Inflammatory macrophage treated with lipopolysaccharide for 4 hours (primary cell): ENCODE measurements at places on chromosomes 16 and 17.

DNA sequence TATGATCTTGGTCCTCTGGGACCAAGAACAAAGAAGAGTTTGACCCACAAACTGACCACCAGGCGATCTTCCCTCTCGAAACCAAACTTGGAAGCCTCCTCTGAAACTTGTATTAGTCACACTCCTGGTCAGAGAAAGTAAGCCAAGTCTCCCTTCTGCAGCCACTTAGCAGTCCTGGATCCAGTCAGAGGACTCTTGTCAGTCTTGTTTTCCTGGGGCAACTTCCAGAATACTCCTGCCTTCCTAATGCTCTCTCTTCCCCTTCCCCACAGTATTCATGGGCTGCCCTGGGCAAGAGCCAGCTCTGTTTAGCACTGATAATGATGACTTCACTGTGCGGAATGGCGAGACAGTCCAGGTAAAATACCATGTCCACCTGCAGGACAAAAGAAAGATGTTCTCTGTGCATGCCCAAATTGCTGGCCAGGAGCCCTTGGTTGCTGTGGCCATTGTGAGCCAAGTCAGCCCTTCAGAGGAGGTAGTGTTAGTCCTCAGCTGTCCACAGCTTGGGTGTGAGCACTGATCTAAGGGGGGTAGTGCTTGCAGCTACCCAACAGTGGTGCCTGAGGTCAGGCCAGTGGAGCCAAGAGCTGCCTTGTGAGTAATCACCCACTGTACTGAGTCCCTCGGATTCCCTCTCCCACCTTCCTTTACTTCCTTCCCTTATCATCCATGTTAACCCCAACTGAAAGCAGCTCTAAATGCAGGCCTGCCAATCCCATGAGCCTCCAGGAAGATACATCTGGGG is 31.2 kb downstream of the CDH3 start:
- DNase-seq, result no peak

DNA sequence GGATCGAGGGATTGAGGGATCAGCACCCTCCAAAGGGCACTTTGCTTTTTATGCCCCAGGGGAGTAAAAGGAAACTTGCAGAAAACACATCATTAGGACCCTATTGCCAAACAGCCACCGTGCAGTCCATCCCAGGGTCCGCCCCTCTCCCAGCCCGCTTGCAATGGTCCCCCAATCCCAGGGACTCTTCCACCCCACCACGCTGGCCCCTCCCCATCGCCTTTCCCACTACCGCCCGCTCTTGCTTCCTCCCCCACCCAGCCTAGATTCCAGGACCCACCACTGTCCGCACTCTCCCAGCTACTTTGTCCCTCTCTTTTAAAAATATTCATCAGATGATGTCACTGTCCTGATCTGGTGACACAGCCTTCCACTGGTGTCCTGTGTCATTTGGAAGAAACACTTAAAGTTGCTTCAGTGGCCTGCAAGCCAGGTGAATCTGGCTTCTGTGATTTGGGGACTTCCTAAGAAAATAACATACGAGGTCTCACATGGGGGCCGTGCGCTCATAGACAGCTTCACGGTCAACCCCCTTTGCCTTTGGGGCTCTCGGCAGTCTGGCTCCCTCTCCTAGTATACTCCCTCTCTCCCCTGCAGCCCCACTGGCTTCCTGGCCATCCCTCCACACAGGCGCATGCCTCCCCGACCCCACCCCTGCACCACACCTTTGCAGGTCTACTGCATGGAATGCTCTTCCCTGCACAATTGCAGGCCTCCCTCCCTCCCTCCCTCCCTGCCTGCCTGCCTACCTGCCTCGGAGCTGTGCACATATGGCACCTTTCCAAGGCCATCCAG is 127.9 kb downstream of the RBFOX3 start:
- DNase-seq, result no peak

- DNase-seq, result no peak
Measured at GRCh38 chr16:85168732-85169256, 56.5 kb upstream of the CIBAR2 start.

DNA sequence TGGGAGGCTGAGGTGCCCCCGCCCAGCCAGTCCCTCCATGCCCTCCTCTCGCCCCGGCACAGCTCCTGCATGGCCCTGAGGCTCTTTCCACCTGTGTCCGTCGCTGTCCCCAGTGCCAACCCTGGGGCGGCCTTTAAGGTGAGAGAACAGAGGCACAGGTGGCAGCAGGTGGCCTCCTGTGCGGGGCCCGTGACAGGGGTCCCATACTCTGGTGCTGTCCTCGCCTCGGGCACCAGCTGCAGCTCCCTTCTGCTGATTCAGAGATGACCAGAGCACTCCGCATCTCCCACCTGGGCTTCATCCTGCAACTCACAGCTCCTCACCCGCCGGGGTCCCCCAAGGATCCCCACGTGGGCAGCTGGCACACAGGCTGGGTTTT is 8.0 kb downstream of the PRSS27 start:
- DNase-seq, result no peak

DNA sequence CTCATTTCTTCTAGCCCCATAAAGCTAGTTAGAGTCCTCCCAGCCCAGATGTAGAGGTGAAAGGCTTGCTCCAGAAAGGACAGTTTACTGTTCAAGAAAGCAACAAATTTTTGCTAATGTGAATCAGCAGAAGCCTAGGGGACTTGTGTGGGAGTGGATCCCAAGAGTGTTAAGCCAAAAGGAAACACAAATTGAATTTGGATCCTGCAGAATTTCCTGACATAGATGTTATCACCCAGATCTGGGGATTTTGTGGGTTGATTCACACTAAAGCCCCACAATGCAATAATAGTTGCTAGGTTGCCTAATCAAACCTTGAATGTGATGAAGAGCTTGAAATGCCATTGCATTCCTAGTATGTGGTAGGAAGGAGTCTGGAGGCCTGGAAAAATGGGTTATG is 135.2 kb upstream of the HS3ST3A1 start:
- no peak for DNase-seq

- DNase-seq, result no peak
Measured at GRCh38 chr17:35750526-35751395, 2.3 kb downstream of the GAS2L2 start.

DNA sequence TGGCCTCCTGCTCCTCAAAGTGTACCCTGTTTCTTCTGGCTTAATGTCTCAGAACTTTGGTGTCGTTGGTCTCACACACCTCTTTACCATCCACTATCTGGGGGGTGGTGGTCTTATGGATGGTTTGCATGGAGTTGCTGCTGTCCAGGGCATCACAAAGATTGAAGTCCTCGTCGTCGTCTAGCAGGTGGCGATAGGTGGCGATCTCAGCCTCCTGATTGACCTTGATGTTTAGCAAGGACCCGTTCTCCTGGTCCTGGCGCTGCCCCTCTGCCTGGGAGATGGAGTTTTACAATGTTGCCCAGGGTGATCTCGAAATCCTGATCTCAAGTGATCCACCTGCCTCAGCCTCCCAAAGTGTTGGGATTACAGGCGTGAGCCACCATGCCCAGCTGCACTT is 31.1 kb upstream of the HELZ start:
- DNase-seq, result no peak

DNA sequence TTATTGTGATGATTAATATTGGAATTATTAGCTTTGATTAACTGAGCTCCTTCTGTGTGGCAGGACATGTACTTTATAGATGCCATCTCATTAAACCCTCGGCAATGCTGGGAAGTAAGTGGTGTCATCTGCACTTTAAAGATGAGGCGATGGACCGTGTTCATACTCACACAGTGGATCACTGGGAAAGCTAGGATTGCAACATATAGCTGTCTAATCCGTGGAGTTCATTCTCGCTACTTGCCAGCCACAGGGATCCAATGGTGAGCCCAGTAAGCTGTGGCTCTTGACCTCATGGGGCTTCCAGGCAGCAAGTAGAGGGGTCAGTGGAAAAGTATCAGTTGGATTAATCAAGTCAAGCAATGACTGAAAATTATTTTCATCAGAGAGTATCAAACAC is 587.9 kb downstream of the CDH13 start:
- no peak for DNase-seq

DNA sequence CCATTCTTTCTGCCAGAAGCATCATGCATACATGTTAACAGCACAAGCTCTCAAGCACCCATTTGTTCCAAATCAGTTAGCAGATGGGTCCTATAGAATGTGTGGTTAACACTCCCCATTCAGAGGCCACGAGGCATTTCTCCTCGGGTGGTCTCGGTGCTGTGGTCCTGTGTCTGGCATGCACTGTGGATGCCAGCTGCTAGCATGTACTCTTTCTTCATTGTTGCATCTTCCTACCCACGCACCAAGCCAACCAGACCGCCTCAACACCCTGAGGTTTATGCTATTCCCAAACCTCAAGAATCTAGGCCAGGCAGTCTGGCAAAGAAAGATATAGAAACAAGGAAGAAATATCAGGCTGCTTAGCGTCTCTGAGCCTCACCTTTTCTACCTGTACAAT is 27.8 kb upstream of the MRTFB start:
- no peak for DNase-seq

DNA sequence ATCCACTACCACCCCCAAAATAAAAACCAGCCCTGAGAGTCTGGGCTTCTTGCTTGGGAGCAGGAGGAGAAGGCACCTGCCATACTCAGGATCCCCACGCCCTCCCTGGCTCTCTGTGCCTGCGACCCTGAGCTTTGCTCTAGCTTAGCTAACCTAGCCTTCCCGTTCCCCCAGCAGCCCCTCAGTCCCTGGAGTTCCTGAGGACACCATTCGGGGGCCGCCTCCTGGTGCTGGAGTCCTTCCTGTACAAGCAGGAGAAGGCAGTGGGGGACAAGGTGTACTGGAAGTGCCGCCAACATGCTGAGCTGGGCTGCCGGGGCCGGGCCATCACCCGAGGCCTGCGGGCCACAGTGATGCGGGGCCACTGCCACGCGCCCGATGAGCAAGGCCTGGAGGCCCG is 18.5 kb downstream of the FLYWCH1 start:
- no peak for DNase-seq

- no peak for DNase-seq
Measured at GRCh38 chr17:38619937-38620550, 14.3 kb upstream of the SRCIN1 start.
